ENCODE measurements at places on chromosomes 1 and 21.

GRCh38 chr1:175404177-175404576, 211.6 kb upstream of the KIAA0040 start:
- DNase-seq: no peak

DNA sequence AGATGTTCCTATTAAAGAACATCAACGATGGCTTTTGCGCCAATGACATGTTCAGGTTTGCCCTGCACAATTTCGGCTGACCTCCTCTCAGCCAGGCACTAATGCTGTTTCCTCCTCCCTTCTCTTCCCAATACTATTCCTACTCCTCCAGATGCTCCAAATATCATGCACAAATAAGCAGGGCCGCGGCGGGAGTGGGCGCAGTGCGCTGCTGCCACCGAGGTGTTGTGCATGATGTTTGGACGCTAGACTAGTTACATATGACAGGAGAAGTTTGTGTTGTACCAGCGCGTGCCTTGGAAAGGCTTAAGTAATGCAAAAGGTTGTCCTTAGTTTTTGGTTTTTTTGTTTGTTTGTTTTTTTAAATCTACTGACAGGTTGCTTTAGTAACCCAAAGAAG, 33.3 kb upstream of the PPM1J start:
- DNase-seq: no peak

- DNase-seq: no peak
Observed at GRCh38 chr1:245398180-245398579, 243.4 kb downstream of the KIF26B start.

- DNase-seq: no peak
Observed at GRCh38 chr21:30349572-30349971, 1.2 kb upstream of the KRTAP23-1 start.

GRCh38 chr1:43272576-43273571, 3.1 kb downstream of the TMEM125 start:
- no peak for DNase-seq

- DNase-seq: peak; percentile 80
Observed at GRCh38 chr1:27099587-27100334, 55.2 kb downstream of the SLC9A1 start.

GRCh38 chr1:113965703-113966412, 13.4 kb upstream of the OLFML3 start:
- DNase-seq: no peak

- DNase-seq: no peak
Observed at GRCh38 chr1:59833991-59834390, 19.2 kb downstream of the HOOK1 start.

DNA sequence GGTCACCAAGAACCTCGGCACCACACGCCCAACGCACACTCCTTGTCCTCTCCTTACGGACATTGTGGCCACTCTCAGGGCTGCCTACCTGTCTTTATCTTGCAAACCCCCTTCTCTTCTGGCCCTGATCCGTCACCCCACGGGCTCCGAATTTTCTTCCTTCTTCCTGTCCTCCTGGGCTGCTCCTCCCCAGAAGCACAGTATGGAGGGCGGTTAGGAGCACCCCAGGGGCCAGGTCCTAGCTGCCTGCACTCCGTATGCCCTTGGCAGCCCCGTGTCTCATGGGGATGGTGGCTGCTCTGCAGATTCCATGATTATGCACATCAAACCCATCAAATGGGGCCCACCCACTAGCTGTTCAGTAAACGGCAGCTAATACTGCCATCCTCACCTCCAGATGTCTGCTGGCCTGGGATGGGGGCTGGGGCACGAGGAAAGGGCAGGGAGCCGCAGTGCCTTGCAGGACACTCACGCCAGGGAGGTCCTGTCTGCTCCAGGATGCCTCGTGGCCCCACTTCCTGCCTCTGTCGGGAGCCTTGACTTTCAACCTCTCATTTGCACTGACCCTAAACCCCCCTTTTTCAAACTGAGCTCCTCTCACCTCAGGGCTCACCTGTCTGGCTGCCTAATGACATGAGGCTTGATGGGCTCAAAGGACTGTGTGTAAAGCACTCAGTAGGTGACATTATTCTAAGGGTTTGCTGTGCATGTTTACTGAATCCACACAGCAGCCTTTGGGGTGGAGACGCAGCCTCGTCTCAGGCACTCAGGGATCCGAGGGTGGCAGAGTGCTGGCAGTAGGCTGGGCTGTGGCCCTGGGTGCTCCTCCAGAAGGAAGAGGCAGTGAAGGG, 4.4 kb downstream of the TTC34 start:
- DNase-seq: no peak

DNA sequence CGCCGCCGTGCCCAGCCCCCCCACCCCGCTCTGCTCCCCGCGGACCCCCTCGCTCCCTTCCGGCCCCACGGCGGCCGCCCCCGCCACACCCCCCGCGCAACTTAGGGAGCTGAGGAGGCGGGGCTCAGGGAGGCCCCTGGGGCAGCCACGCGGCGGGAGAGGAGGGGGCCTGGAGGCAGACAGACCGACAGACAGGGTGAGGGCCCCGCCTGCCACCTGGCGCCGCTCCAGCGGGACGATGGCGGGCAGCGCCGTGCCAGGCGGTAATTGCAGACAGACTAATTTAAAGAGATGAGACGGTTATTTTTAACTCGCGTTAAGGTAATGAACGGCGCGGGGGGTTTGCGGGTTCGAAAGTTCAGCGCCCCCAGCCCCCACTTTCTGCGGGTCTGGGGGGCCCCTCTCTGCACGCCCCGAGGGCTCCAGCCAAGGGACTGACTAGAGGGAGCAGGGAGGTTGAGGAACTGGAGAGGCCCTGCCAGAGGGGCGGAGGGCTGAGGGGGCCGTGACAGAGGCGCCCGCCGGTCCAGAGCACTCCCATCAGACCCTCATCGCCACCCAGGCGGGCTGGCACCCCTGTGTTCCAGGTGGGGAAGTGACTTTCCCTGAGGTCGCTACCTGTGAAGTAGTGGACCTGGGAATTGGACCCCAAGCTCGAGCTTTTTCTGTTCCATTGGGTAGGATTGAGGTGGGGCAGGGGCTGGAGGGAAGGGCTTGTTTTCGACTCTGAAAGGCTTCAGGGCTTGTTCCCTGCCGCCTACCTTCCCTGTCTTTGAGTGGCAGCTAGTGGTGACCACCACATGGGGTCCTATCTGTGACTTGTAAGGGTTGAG, 5.4 kb downstream of the FOXO6 start:
- DNase-seq: no peak

GRCh38 chr1:248696261-248696660, 6.3 kb downstream of the OR14I1 start:
- peak; percentile 34 for DNase-seq

GRCh38 chr21:44329086-44329889, 9.9 kb downstream of the CFAP410 start:
- DNase-seq: no peak

- no peak for DNase-seq
Observed at GRCh38 chr1:216793303-216793702, 70.1 kb upstream of the ESRRG start.

- DNase-seq: no peak
Observed at GRCh38 chr1:173424143-173424542, 53.0 kb upstream of the PRDX6 start.

- DNase-seq: no peak
Observed at GRCh38 chr1:5858844-5859407, 133.3 kb downstream of the NPHP4 start.

GRCh38 chr1:203480525-203481084, 5.0 kb downstream of the PRELP start:
- DNase-seq: no peak

DNA sequence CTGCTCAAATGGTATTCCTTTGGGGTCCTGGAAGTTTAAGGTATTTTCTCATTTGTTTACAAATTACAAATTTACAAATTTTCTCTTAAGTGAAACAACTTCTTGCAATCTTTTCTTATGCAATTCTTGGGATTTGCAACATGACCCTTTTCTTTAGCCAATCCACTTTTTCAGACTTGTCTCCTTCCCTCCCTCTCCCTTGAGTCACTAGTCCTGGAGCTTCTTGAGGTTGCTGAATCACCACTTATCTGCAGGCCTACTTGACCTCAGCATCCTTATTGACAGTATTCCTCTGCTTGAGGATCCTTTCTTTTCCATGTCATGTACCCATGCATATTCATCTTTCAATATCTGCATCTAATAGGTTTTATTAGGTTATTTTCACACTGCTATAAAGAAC, 302.8 kb upstream of the ADAMTS5 start:
- DNase-seq: peak; percentile 53

- DNase-seq: no peak
Observed at GRCh38 chr1:182646739-182647138, 37.6 kb downstream of the RGS8 start.

GRCh38 chr1:67298762-67299161, 8.9 kb upstream of the IL12RB2 start:
- no peak for DNase-seq

DNA sequence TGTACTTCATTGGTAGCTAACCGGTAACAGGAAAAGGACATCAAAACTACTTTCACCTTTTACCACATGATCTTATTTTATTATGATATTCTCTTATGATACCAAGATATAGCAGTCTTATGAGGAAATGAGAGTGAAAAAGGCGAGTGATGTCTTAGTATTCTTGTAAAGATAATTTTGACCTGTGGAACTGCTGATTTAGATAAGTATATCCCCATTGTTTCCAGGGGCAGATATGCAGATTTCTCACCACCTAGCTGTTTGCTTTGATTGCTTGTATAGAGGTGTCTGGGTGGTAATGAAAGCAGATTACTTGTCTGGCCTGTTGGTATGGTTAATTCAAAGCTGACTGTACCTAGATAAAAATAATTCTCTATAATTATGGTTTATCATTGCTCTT, 53.1 kb downstream of the SYNJ1 start:
- DNase-seq: no peak

DNA sequence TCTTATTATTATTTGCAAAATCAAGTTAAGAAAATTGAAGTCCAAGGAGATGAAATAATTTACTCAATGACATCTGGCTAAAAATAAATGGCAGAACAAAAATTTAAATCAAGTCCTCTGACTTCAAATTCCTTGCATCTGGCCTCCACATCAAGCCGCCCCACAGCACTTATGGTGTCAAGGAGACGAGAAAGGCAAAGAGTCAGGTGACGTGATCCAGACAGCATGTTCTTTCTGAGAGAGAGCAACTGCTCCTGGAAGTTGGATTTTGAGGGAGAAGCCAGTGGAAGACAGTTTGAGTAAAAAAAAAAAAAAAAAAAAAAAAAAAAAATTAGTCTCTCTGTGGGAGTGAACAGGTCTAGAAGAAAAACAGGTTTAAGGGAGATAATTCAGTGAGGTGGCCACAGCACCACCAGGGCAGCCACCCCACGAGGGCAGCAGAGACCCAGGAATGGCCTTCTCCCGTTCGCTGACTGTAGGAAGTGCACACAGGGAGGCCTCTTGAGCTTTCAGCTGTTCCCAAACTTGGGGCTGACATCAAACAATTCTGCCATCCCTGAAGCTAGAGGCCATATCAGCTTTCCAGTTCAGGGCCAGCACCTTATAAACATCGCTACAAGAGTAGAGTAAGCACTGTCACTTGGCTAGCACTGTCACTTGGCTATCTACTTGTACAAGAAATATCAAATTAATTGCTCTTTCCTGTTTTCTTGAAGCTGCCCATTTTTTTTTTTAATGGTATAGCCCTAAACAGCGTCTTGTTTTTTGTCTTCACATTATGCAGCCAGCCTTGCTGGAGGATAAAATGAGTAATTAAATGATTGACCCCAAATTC, 7.8 kb downstream of the C1orf162 start:
- DNase-seq: peak; percentile 87

GRCh38 chr1:54273092-54273794, 73.3 kb downstream of the MRPL37 start:
- DNase-seq: no peak

- no peak for DNase-seq
Observed at GRCh38 chr1:54559771-54560231, 11.8 kb downstream of the ACOT11 start.

DNA sequence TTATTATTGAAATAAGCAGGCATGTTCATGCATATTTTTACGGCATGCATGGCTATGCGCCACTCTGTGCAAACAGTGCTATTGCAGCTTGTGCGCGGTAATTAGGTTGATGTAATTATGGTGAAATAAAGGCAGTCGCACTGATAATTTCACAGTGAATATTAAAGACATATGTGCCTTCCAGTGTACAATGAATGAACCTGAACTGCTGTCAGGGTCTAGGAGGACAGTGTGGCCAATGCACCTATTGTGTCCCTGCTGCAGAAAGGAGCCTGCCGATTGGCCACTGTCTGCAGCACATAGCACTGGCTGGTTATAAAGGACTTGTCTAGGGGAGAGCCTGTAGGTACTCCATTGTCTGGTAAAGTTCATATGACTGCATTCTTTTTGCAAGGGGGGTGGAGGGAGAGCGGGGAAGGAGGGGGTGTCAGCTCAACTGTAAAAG, 340.4 kb downstream of the USP25 start:
- no peak for DNase-seq

DNA sequence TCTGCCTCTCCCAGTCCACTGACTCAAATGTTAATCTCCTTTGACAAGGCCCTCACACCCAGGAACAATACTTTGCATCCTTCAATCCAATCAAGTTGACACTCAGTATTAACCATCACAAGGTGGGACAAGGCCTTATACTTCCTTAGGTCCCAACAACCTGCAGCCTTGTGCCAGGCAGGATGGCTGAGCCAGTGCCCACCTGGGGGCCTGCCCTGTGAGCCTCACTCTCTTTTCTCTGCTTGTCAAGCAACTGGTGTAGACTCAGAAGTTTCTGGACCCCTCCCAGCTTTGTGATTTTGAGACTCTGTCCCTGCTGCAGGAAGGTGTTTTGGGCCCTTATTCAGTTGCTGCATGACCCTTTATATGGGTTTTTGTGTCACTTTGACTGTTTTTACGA, 310.0 kb upstream of the C1orf174 start:
- DNase-seq: no peak

DNA sequence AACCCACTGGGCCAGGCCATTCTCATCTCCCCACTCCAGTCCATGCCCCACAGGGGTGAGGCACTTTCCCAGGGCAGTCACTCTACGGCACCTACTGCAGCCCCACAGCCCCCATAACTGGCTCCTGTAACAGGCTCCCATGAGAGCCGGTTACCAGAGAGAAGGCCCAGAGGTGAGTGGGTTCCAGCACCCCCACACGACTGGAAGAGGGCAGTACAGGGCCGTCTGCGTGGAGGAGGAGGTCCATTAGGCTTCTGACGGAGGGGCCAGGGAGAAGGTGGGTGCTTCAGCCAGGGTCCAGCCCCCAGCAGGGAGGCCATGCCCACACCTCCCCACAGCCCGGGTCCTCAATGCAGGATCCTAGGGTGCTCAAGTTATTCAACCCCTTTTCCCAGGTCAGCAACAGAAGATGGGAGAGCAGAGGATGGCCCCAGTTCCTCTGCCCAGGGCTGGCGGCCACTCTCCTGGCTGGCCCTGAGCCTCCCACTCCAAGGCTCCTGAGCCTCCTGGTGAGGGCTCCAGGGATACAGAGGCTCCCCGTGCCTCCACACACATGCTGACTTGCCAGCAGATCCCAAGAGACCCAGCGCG, 1.6 kb downstream of the ACAP3 start:
- no peak for DNase-seq

GRCh38 chr1:87295445-87296110, 33.1 kb upstream of the LMO4 start:
- no peak for DNase-seq

- DNase-seq: no peak
Observed at GRCh38 chr1:98196012-98196411, 275.2 kb upstream of the DPYD start.

Measured in Kasumi-1 (cell line).